Left ventricle myocardium superior (tissue), 1 donor: ENCODE measurements at places on chromosomes 6 and 20. TPM values are rescaled to one million over a fixed set of nuclear protein-coding genes. Genes with fewer than 3 reads are reported as not detected.

DNA sequence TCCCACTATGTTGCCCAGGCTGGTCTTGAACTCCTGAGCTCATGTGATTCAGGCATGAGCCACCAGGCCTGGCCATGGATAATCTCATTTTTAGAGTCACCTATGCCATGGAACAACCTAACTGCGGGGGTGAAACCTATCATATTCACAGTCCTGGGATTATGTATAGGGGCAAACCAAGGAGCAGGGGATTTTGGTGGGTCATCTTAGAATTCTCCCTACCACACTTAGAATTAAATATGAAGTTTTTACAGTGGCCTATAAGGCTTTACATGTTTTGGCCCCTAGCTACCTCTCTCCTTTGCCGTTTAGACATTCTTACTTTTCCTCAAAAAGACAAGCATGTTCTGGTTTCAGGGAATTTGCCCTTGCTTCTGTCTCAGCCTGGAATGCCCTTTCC lies 20.6 kb upstream of the VEGFA start:
- no peak for DNase-seq

GRCh38 chr6:21027507-21027906 lies 493.2 kb downstream of the CDKAL1 start:
- no peak for DNase-seq

GRCh38 chr6:24543683-24544082 lies 48.9 kb downstream of the ALDH5A1 start:
- no peak for DNase-seq

- DNase-seq: no peak
Measured at GRCh38 chr6:154466139-154466538, 44.3 kb downstream of the CNKSR3 start.

GRCh38 chr6:134854366-134854765 lies 95.5 kb downstream of the ALDH8A1 start:
- DNase-seq: no peak

GRCh38 chr20:58634059-58634458 lies 17.0 kb upstream of the STX16 start:
- no peak for DNase-seq

DNA sequence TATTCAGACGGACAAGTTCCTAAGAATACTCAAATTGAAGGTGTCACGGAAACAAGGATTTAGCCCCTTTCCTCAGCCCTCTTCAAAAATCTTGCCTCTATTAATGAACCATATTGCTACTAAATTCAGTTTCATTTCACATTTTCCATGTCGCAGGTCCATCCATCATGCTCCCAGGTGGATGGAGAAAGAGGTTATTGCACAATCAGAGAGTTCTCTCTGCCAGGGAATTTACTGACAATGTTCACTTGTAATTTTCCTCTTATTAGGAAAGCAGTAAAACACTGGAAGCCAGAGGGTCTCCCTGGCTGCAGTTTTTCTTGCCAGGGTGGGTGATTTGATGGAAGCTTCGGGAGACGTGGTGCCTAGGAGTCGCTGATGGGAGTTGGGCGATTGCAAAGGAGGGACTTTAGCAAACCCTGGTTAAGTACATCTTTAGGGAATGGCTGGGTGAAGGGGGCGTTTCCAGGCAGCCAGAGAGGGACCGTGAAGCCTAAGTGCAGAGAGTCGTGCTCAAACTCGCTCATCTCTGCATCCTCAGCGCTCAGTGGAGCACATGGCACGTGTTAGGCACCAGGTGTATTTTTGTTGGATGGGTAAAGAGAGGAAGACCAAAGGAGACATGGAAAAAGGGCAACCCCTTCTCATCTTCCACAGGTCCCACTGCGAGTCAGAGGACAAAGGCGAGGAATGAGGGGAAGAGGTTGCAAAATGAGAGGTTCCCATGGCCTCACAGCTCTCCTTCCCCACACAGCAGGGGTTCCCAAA lies 321.9 kb upstream of the CDH4 start:
- no peak for DNase-seq

DNA sequence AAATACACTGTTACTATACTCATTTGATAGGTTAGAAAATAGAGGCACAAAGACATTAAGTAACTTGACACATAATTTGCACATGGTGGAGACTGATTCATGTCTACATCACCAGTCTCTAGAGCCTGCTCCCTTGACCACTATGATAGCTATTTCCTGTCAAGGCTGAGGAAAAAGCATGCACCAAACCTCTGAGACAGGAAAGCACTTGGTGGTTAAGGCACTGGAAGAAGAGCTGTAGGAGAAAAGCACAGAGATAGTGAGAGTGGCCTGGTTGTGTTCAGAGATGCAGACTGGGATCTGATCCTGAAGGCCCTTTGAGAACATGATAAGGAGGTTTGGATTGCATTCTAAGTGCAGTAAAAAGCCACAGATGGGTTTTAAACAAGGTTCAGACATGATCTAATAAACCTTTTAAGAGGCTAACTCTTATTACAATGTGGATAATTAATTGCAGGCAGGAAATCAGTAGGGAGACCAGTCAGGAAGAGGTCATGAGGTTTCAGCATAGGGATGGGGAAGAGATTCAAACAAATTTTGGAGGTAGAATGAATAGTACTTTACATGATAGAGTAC lies 168.9 kb downstream of the PHF3 start:
- no peak for DNase-seq

- no peak for DNase-seq
Measured at GRCh38 chr6:44855562-44856411, 468.3 kb downstream of the CDC5L start.

DEFB126 gene
- total RNA-seq: not detected

TNFRSF6B gene
- 0.64 TPM for total RNA-seq

GPRC6A gene
- not detected for total RNA-seq

BPIFB4 gene
- total RNA-seq: not detected
